ENCODE measurements at places on chromosomes 12 and 14.

DNA sequence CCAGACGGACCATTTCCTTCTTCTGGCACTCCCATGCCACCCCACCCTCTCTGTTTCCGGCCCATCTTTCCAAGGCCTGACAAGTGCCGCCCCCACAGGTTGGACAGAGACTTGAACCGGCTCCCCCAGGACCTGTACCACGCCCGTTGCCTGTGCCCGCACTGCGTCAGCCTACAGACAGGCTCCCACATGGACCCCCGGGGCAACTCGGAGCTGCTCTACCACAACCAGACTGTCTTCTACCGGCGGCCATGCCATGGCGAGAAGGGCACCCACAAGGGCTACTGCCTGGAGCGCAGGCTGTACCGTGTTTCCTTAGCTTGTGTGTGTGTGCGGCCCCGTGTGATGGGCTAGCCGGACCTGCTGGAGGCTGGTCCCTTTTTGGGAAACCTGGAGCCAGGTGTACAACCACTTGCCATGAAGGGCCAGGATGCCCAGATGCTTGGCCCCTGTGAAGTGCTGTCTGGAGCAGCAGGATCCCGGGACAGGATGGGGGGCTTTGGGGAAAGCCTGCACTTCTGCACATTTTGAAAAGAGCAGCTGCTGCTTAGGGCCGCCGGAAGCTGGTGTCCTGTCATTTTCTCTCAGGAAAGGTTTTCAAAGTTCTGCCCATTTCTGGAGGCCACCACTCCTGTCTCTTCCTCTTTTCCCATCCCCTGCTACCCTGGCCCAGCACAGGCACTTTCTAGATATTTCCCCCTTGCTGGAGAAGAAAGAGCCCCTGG, 1.2 kb upstream of the CMTM5 start:
- DNase-seq: no peak

DNA sequence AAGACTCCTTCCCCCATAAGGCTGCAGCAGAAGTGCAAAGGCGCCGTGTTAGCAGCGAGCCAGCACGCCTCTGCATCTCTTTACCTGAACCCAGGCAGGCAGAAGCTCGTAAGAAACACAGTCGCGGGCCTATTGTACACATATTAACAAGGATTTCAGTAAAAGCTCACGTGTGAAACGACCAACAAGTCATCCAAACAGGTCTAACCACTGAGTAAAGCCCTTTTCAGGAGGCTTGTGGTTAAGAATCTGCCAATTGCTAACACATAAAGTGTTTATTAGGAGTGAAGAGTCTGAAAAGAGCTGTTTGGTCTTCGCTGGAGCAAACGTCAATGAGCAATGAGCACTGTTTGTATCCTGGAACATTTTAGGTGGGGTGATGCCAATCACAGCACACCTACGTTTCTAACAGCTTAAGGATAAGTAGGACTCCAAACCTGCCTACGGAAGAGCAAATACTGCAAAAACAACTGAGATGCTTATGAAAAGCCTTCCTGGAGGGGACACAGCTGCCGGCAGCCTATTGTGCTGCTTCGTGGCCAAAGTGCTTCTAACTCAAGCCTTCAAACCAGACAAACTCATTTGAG, 43.1 kb downstream of the PRKAB1 start:
- no peak for DNase-seq

DNA sequence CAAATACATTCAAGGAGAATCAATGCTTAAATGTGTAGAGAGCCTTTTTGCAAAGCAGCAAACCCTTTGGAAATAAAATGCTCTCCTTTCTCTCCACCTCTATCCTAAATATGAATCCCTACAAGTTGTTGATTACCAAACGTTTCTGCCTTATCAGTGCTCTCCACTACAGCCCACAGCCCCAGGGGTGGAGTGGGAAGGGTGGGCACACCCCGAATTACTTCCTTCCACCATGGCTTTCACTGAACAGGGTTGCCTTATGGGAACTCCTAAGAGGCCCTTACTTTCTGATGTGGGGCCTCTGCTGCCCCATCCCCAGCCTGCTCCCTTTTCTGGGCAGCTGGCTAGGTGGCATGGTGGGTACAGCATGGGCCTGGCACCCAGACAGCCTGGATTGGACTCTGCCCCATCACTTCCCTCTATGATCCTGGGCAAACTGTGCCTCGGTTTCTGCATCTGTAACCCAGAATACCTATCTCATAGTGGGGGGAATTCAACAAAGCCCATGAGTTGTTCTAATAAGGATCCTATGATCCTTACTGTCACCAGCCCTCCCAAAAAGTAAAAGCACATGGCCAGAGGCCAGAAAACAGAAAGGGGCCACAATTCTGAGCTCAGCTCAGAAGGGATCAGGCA, 16.1 kb downstream of the AK7 start:
- DNase-seq: no peak

DNA sequence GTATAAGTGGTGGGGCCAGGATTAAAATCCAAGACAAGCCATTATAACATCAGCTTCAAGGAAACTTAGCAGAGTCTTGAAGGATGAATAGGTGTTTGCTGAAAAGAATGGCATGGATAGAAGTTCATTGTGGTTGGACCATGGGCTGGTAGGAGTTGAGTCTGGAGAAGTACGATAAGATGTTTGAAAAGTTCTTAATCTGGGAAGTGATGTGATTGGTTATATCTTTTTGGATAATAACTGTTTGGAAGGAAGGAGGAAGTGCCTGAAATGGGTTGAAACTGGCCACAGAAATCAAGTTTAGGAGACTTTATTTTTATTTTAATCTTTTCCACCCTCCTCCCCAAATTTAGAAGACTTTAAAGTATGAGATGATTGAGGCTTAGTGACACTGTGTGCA, 4.9 kb downstream of the DENR start:
- no peak for DNase-seq

- peak; percentile 15 for DNase-seq
Measured at GRCh38 chr12:14540801-14541462, 26.8 kb downstream of the PLBD1 start.

- no peak for DNase-seq
Measured at GRCh38 chr12:57724936-57725740, 13.4 kb downstream of the AGAP2 start.

GRCh38 chr12:1205512-1206060, 214.6 kb downstream of the ERC1 start:
- DNase-seq: no peak

DNA sequence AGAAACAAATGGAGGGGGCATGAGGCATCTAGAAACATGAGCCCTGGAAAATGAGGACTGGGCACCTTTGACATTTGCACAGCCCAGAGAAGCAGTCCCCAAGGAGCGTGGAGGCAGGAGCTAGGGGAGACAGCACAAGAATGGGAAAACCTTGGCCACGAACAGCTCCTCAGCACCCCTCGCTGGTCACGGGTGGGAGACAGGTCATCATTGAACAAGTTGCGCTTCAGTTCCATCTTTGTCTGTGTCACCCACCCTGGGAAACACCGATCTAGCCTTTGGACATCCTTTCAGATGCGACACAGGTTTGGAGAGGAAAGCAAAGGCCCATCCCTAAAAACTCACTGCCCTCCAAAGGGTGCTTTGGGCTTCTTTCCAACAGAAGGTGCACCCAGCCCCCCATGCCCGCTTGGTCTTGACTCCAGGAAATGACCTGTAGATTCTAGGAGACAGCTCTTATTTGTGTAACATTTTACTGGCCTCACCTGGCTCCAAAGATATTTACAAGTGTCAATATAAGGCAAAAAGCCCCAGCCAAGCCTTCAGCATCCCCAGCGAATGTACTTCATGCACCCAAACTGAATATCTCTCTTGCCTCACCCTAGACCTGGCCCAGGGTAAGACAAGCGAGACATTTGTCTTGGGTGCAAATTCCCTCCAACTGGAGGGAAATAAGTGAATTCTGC, 28.8 kb upstream of the CLMN start:
- no peak for DNase-seq

DNA sequence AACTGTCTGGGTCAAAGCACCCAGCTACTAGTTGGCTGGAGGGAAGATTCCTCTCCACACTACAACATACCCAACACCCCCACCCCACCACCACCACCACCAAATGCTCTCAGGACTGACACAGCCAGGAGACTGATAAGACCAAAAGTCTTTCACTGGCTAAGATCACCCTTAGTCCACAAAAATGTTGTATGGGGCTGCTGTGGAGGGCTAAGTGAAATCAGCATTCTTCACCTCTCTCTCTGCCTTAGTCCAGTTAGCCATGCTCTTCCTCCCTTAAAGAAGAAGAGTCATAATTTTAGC, 106.2 kb downstream of the NUAK1 start:
- DNase-seq: no peak

- DNase-seq: no peak
Measured at GRCh38 chr14:101773378-101773777, 11.9 kb downstream of the PPP2R5C start.

Data from GM12865 (cell line).